ENCODE measurements at places on chromosomes 1 and 21. TPM values are rescaled to one million over a fixed set of nuclear protein-coding genes. Genes with fewer than 3 reads are reported as not detected.

DNA sequence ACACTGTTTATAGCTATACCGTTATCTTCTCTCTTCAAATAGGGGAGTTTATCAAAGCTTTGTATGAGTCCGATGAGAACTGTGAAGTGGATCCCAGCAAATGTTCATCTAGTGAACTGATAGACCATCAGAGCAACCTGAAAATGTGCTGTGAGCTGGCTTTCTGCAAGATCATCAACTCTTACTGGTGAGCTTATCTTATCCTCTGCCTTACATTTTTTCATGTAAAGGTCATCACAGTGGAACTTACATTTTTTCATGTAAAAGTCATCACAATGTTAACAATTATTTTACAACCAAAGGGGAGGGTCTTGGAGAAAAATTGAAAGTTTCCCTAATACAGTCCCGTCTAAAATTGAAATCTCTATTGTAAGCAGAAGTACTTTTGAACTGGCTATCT is 45.2 kb downstream of the CLEC20A start:
- H3K27ac ChIP-seq, result no peak overlapping the region
- no peaks in the 10 kb centered on the region for H3K4me1 ChIP-seq
- DNase-seq, result no peak
- no peak overlapping the region for H3K4me3 ChIP-seq

- DNase-seq, result no peak
- peaks cover 27% of the 10 kb centered on the region for H3K27me3 ChIP-seq
- H3K4me1 ChIP-seq, result no peaks in the 10 kb centered on the region
- H3K4me3 ChIP-seq, result no peak overlapping the region
- no peaks in the 10 kb centered on the region for H3K36me3 ChIP-seq
- H3K27ac ChIP-seq, result no peak overlapping the region
Observed at GRCh38 chr1:61170328-61171238, 88.2 kb downstream of the NFIA start.

DNA sequence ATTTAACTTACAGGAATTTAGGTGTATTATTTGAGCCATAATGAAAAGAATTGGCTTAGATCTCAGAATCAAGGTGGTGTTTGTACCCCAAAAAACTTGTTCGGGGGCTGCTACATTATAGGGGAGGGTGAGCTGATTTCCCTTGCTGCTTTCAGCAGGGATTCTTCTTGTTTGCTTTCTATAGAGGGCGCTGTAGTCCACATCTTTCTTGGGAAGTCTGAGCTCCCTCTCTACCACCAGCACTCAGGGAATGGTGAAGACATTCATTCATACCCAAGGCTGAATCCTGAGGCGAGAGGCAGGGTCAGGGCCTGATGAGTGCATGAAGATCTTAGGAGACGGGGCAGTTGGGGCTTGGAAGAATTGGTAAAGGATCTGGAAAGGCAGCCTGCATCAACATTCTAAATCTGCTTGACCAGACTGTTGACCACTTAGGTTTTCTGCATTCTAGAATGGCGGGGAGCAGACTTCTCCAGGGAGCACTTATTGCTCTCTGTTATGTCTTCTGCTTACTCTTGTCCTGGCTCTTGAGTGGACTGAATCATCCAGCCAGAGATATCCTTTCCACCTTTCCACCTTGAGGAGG is 18.9 kb downstream of the SPATA46 start:
- no peaks in the 10 kb centered on the region for H3K36me3 ChIP-seq
- peaks cover 5% of the 10 kb centered on the region for H3K27me3 ChIP-seq
- H3K4me3 ChIP-seq, result no peak overlapping the region
- H3K4me1 ChIP-seq, result no peaks in the 10 kb centered on the region
- H3K27ac ChIP-seq, result no peak overlapping the region

GRCh38 chr1:27153927-27154358 is 982 bp downstream of the SLC9A1 start:
- H3K27ac ChIP-seq, result peak overlapping the region; percentile 89
- no peaks in the 10 kb centered on the region for H3K27me3 ChIP-seq
- peaks cover 49% of the 10 kb centered on the region for H3K4me1 ChIP-seq

DNA sequence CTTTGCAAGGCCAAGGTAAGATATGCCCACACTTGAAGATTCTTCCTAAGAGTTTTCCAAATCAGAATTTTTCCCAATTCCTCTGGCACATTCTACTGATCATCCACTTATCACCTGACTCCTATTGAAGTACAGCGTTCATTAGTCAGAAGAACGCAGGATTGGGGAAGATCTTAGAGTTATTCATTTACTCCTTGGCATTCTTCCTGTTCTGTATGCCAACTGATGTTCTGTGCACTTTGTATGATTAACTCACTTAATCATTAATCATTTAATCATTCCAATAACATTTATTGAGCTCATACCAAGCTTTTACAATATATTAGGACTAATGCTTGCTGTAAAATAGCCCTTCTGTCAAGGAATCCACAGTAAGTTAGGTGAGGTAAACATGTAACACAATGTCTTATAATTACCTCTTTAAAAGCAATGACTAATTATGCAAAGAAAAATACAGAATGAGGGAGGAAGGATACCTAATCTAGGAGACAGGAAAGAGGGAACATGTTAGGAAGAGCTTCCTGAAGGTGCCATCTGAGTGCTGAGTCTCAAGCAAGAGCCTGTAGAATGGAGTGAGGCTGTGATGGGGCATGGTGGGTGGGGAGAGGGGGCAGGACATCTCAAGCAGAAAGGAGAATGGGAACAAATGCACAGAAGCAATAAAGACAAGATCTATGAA is 71.1 kb upstream of the DPT start:
- no peak for DNase-seq
- no peak overlapping the region for H3K4me3 ChIP-seq
- no peaks in the 10 kb centered on the region for H3K4me1 ChIP-seq
- peaks cover 9% of the 10 kb centered on the region for H3K27me3 ChIP-seq
- H3K36me3 ChIP-seq, result no peaks in the 10 kb centered on the region
- H3K27ac ChIP-seq, result no peak overlapping the region

DNA sequence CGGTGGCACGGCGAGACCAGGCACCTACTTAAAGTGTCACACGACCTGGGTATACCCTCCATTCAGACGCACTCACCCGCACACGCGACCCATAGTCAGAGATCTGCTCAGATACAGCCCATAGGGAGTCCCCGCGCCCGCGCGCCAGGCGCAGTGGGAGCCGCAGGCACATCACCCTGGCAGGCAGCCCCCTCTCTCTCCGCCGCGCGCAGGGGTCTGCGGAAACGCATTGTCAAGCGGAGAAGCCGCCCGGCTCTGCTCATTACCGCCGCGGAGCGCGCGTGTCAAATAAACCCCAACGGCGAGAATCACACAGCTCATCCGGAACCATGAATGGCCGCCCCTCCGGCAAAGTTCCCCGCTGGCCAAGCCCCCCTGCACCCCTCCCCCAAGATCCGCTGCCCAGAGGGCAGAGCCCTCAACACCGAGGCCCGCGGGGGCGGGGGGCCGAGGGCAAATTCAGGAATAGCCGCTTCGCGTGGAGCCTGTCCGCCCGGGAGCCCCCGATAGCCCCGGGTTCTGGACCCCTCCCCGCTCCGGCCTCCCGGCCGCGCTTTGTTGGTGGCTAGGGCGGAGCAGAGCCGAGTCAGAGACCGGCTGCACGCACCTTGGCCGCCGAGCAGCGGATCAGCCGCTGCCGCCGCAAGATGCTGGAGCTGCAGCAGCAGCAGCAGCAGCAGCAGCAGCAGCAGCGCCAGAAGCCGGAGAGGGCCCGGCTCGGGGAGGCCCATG is 522 bp downstream of the LRP8 start:
- H3K36me3 ChIP-seq, result peaks cover 14% of the 10 kb centered on the region
- DNase-seq, result peak; percentile 78
- peak overlapping the region; percentile 90 for H3K4me3 ChIP-seq

DNA sequence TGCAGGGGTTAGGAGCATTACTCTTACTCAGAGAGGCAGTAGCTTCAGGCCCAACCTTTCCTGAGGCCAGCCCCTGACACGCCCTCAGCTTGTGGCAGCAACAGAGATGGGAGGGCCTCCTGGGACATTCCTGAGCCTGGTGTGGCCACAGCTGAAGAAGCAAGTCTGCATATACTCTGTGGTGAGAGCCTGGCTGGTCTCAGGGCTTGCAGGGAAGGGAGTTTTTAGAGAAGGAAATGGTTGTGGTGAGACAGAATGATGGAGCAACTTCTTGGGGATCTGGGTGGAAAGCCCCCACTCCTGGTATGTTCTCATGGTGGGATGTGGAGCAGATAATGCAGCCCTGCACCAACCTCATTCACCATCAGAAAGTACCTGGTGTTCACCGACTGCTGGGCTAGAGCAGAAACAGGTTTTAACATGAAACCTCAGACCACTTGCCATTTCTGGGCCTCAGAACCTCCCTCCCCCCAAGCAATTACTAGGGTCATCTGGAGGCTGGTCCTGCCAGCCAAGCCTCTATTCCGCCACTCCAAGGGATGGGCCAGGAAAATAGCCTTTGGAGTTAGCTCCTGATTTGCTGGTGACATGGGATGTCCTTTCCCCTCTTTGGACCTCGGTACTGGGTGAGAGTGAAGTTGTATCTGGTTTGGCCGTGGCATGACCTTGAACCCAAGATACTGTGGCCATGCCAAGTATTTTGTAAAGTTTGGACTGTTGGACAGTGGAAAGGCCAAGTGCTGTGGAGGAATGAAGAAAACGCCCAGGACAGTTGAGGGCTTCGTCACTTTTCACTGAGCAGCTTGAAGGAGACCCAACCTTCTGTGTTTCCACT is 28.1 kb upstream of the RNF19B start:
- H3K27me3 ChIP-seq, result peaks cover 1% of the 10 kb centered on the region
- H3K4me3 ChIP-seq, result no peak overlapping the region
- DNase-seq, result peak; percentile 52
- peak overlapping the region; percentile 35 for H3K27ac ChIP-seq
- peaks cover 42% of the 10 kb centered on the region for H3K4me1 ChIP-seq
- H3K36me3 ChIP-seq, result peaks cover 1% of the 10 kb centered on the region

GRCh38 chr21:45767071-45768006 is 123.8 kb downstream of the PCBP3 start:
- H3K4me1 ChIP-seq, result peaks cover 18% of the 10 kb centered on the region
- no peak for DNase-seq
- peak overlapping the region; percentile 75 for H3K27ac ChIP-seq

GRCh38 chr1:208737161-208737560 is 493.0 kb upstream of the PLXNA2 start:
- peaks cover 2% of the 10 kb centered on the region for H3K27me3 ChIP-seq
- peaks cover 5% of the 10 kb centered on the region for H3K4me1 ChIP-seq
- no peaks in the 10 kb centered on the region for H3K36me3 ChIP-seq
- no peak overlapping the region for H3K4me3 ChIP-seq
- no peak for DNase-seq
- H3K27ac ChIP-seq, result no peak overlapping the region

DNA sequence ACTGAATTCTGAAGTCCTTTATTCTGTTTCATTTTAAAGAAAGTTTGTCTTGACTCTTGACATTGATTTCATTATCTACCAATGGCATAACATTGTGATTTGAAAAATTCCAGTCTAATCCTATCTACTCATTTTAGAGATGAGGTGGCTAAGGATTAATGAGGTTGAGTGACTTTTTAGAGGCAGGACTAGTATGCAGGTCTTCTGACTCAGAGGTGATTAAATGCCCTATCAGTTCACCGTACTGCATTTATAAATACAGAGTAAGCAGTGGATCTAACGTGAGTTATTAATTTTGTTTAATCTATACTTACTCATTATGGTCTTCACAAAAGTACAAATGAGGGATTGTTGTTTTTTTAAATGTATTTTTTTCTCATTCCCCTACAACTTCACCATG is 277.6 kb downstream of the PTBP2 start:
- no peaks in the 10 kb centered on the region for H3K4me1 ChIP-seq
- H3K27ac ChIP-seq, result no peak overlapping the region
- no peaks in the 10 kb centered on the region for H3K36me3 ChIP-seq
- H3K27me3 ChIP-seq, result peaks cover 15% of the 10 kb centered on the region
- no peak overlapping the region for H3K4me3 ChIP-seq

GRCh38 chr1:30378991-30379581 is 344.3 kb downstream of the MATN1 start:
- no peaks in the 10 kb centered on the region for H3K36me3 ChIP-seq
- peaks cover 2% of the 10 kb centered on the region for H3K4me1 ChIP-seq
- peaks cover 3% of the 10 kb centered on the region for H3K27me3 ChIP-seq
- H3K4me3 ChIP-seq, result no peak overlapping the region

DNA sequence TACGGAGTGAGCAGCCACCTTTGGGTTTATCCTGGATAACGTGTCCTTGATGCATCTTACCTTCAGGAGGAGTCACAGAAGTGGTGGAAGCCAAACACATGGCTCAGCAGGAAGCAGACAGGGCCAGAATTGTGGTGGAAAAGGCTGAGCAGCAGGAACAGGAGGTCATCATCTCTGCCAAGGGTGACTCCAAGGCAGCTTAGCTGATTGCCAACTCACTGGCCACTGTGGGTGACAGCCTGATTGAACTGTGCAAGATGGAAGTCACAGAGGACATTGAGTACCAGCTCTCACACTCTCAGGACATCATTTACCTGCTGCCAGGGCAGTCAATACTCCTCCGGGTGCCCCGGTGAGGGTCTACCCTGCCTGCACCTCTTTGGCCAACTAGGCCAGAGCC is 179.3 kb downstream of the FAF1 start:
- no peak overlapping the region for H3K27ac ChIP-seq
- peaks cover 28% of the 10 kb centered on the region for H3K36me3 ChIP-seq
- peaks cover 8% of the 10 kb centered on the region for H3K4me1 ChIP-seq
- DNase-seq, result no peak
- H3K4me3 ChIP-seq, result no peak overlapping the region

DNA sequence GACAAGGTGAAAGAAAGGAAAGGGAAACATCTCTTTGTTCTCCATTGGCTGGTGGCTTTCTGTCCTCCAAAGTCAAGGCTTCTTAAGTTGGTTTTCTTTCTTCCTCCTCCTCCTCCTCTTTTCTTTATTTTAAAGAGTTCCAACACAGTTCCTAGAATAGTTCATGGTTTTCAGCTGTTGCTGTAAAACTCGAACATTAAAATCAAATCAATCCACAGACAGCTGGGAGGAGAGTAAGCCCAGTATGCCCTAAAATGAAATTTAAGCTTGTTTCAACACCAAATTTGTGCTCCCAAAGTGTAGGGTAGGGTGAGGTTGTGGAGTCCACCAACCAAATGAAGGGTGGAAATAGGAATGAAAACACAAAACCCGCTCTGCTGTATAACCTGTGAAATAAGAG is 10.5 kb upstream of the CPLANE2 start:
- peaks cover 6% of the 10 kb centered on the region for H3K36me3 ChIP-seq
- DNase-seq, result no peak
- H3K4me1 ChIP-seq, result peaks cover 25% of the 10 kb centered on the region

- H3K27me3 ChIP-seq, result no peaks in the 10 kb centered on the region
- no peak overlapping the region for H3K27ac ChIP-seq
- no peak for DNase-seq
- H3K36me3 ChIP-seq, result no peaks in the 10 kb centered on the region
Observed at GRCh38 chr1:8809342-8809736, 8.1 kb downstream of the RERE start.

The SHISA4 gene
- total RNA-seq, result not detected

The KRTAP19-3 gene
- not detected for total RNA-seq

The GORAB gene
- 17.4 TPM for total RNA-seq

The PLXNA2 gene
- total RNA-seq, result 2.0 TPM

The TSSK3 gene
- 1.6 TPM for total RNA-seq

The HSF2BP gene
- 0.31 TPM for total RNA-seq

The IQCC gene
- total RNA-seq, result 4.9 TPM

The KCNT2 gene
- total RNA-seq, result not detected

The SETD4 gene
- total RNA-seq, result 20.5 TPM

The TMEM50A gene
- total RNA-seq, result 121 TPM

The LCE5A gene
- not detected for total RNA-seq

The ZNF687 gene
- 35.5 TPM for total RNA-seq

The SHISAL2A gene
- total RNA-seq, result 27.9 TPM

Measured in activated naive CD8-positive, alpha-beta T cell treated with anti-CD3 and anti-CD28 coated beads, Interleukin-2, amount 10 ng/mL, durations not matched to agents 7 days and 5 days (primary cell).